Panc1 (cell line): ENCODE measurements at places on chromosomes 7 and 10.
A peak's percentile ranks its signal among the peaks of the same experiment; 100 is the strongest.

GRCh38 chr7:99461221-99461620 is 4.7 kb downstream of the ATP5MF start:
- DNase-seq: no peak
- H3K27ac ChIP-seq: no peak overlapping the region
- no peaks in the 10 kb centered on the region for H3K27me3 ChIP-seq
- H3K36me3 ChIP-seq: peaks cover 8% of the 10 kb centered on the region
- H3K4me3 ChIP-seq: no peak overlapping the region
- no peaks in the 10 kb centered on the region for H3K4me1 ChIP-seq

- no peaks in the 10 kb centered on the region for H3K36me3 ChIP-seq
- DNase-seq: no peak
- H3K4me1 ChIP-seq: no peaks in the 10 kb centered on the region
- H3K27me3 ChIP-seq: no peaks in the 10 kb centered on the region
- H3K4me3 ChIP-seq: no peak overlapping the region
These were observed 65.7 kb downstream of the RAB11FIP2 start for GRCh38 chr10:117980755-117981702.

DNA sequence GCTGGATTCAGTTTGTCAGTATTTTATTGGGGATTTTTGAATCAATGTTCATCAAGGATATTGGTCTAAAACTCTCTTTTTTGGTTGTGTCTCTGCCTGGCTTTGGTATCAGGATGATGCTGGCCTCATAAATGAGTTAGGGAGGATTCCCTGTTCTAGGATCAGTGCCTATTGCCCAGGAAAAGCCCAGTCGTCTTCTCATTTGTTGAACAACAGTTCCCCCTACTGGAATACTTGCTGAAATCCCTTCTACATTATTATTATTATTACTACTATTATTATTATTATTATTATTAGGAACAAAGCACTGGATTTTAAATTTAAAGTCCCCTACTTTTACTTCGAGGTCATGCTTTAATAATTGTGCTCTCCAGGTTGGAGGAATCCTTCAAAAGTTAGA is 528.9 kb downstream of the MAGI2 start:
- H3K36me3 ChIP-seq: no peaks in the 10 kb centered on the region; the same call in 1 of the 2 replicates
- H3K4me3 ChIP-seq: no peak overlapping the region
- H3K27me3 ChIP-seq: no peaks in the 10 kb centered on the region
- no peak overlapping the region for H3K27ac ChIP-seq

- H3K36me3 ChIP-seq: no peaks in the 10 kb centered on the region
- no peak overlapping the region for H3K27ac ChIP-seq
- H3K4me3 ChIP-seq: no peak overlapping the region
- H3K27me3 ChIP-seq: no peaks in the 10 kb centered on the region
These were observed 212.8 kb downstream of the NSUN6 start for GRCh38 chr10:18438361-18439126.

- no peak overlapping the region for H3K4me3 ChIP-seq
- H3K4me1 ChIP-seq: no peaks in the 10 kb centered on the region
- no peak for DNase-seq
- no peaks in the 10 kb centered on the region for H3K36me3 ChIP-seq
- peaks cover 3% of the 10 kb centered on the region for H3K27me3 ChIP-seq
These were observed 605.8 kb upstream of the MGMT start for GRCh38 chr10:128861018-128861901.

- DNase-seq: peak; percentile 27
- no peak overlapping the region for H3K27ac ChIP-seq
- no peaks in the 10 kb centered on the region; the same call in 1 of the 2 replicates for H3K4me1 ChIP-seq
- H3K4me3 ChIP-seq: no peak overlapping the region
These were observed 7.1 kb upstream of the AMZ1 start for GRCh38 chr7:2680792-2681490.

GRCh38 chr10:96752375-96752774 is 32.1 kb upstream of the PIK3AP1 start:
- H3K36me3 ChIP-seq: no peaks in the 10 kb centered on the region
- H3K4me1 ChIP-seq: no peaks in the 10 kb centered on the region
- H3K27me3 ChIP-seq: no peaks in the 10 kb centered on the region; the same call in 1 of the 2 replicates

GRCh38 chr7:109782806-109783205 is 1213.1 kb downstream of the DNAJB9 start:
- H3K27me3 ChIP-seq: no peaks in the 10 kb centered on the region
- H3K4me1 ChIP-seq: no peaks in the 10 kb centered on the region
- H3K27ac ChIP-seq: no peak overlapping the region

GRCh38 chr7:135199439-135199838 is 11.9 kb downstream of the WDR91 start:
- no peak for DNase-seq
- no peak overlapping the region for H3K27ac ChIP-seq
- no peaks in the 10 kb centered on the region for H3K4me1 ChIP-seq
- H3K36me3 ChIP-seq: no peaks in the 10 kb centered on the region
- no peaks in the 10 kb centered on the region for H3K27me3 ChIP-seq
- H3K4me3 ChIP-seq: no peak overlapping the region

- no peak for DNase-seq
- no peaks in the 10 kb centered on the region for H3K36me3 ChIP-seq
- no peak overlapping the region for H3K4me3 ChIP-seq
- H3K27ac ChIP-seq: peak overlapping the region; percentile 12; the same call in 1 of the 2 replicates
- no peaks in the 10 kb centered on the region for H3K27me3 ChIP-seq
These were observed 91.3 kb upstream of the TMEM106B start for GRCh38 chr7:12119620-12120303.

- no peaks in the 10 kb centered on the region for H3K27me3 ChIP-seq
- H3K4me3 ChIP-seq: no peak overlapping the region
- no peak for DNase-seq
These were observed 8.6 kb downstream of the BTBD16 start for GRCh38 chr10:122279725-122280141.

DNA sequence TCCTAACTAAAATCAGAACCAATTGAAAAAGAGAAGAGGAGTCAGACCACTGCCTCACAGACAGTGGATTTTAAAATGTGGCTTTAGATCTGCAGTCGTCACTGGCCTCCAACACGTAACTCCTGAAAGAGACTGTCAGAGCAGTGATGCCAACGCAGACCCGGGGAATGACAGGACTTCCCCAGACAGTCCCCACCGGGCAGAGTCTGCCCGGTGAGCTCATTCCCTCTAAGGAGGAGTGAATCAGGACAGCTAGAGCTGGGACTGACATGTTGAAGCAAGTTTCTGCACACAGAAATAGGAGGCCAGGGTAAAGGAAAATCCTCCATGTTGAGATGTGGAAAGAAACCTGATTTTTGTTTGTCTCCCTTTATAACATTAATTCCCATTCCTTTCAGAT is 105.0 kb downstream of the TES start:
- peaks cover 29% of the 10 kb centered on the region for H3K4me1 ChIP-seq
- no peaks in the 10 kb centered on the region for H3K27me3 ChIP-seq
- H3K36me3 ChIP-seq: no peaks in the 10 kb centered on the region

DNA sequence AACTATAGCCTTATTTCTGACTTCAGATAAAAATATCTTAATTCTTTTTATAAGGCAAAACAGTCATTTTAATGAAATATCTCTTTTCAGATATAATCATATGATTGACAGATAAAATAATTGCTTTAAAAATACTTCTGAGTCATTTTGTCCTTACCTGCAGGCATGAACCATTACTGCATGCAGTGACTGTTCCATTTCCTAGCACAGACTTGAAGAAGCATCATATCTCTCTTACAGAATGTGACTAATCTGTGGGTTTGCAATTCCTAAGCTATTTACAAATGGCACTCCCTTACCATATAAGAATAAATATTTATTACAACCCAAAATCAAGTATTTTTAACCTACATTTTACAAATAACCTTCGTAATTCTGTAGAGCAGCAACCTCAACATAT is 120.7 kb downstream of the SRPK2 start:
- peak overlapping the region; percentile 89 for H3K27ac ChIP-seq
- no peaks in the 10 kb centered on the region for H3K36me3 ChIP-seq
- peak; percentile 27 for DNase-seq
- H3K4me3 ChIP-seq: peak overlapping the region; percentile 58
- H3K4me1 ChIP-seq: peaks cover 22% of the 10 kb centered on the region
- H3K27me3 ChIP-seq: no peaks in the 10 kb centered on the region

GRCh38 chr10:79034271-79034876 is 34.4 kb upstream of the ZMIZ1 start:
- no peak overlapping the region for H3K27ac ChIP-seq
- H3K27me3 ChIP-seq: no peaks in the 10 kb centered on the region
- H3K4me1 ChIP-seq: no peaks in the 10 kb centered on the region
- no peak overlapping the region for H3K4me3 ChIP-seq
- H3K36me3 ChIP-seq: no peaks in the 10 kb centered on the region

DNA sequence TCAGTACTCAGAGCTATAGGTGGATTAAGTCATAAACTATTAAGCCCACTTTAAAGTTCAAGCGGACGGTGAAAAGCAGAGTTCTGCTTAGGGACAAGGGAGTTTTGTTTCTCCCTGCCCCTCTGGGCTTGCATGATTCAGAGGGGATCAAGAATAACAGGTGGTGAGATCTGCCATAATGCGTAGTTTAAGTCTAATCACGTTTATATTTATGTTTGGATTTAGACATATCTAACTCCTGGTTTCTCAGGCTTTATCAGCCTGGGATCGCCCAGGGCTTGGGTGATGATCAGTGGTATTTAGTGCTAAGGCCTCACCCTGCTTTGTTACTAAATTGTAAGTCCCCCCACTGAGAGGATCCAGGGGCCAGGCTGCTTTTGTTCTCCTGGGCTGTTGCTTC is 335.4 kb upstream of the NRP1 start:
- no peak overlapping the region for H3K27ac ChIP-seq
- no peak for DNase-seq
- H3K36me3 ChIP-seq: no peaks in the 10 kb centered on the region
- H3K27me3 ChIP-seq: no peaks in the 10 kb centered on the region
- H3K4me3 ChIP-seq: no peak overlapping the region

DNA sequence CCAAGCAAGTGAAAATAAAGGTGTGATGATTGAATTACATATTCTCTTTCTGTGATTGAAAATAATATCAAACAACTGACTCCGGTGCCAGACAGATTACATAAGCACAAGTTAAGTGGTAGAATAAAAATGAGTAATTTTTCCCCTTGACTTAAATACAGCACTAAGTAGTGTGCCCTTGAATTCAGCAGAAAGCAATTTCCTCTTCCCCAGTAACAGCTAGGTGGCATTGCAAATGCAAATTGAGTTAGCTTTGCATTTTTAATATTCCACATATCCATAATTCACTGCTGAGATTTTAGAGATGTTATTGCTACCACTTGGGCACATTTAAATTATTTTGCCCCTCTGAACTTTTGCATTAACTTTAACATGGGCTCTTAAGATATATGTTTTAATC is 89.8 kb upstream of the NPVF start:
- no peaks in the 10 kb centered on the region for H3K4me1 ChIP-seq
- H3K27ac ChIP-seq: no peak overlapping the region
- H3K27me3 ChIP-seq: 0 out of 2 replicates have a peak, but pooled peaks cover 2% of the 10 kb centered on the region
- DNase-seq: no peak

- no peak for DNase-seq
- H3K4me3 ChIP-seq: no peak overlapping the region
- H3K27me3 ChIP-seq: no peaks in the 10 kb centered on the region
- no peaks in the 10 kb centered on the region for H3K36me3 ChIP-seq
- H3K4me1 ChIP-seq: no peaks in the 10 kb centered on the region
These were observed 493.1 kb downstream of the REEP3 start for GRCh38 chr10:64014281-64014680.
